ENCODE measurements at places on chromosomes 2 and 18. TPM values are rescaled to one million over a fixed set of nuclear protein-coding genes. Genes with fewer than 3 reads are reported as not detected.

The KRTCAP3 gene
- 22.5 TPM for total RNA-seq

The FZD7 gene
- total RNA-seq = 13.6 TPM

The SLC5A7 gene
- 0.81 TPM for total RNA-seq

The IL1R1 gene
- total RNA-seq = 196 TPM

The CASP8 gene
- total RNA-seq = 39.5 TPM

The WIPF1 gene
- total RNA-seq = 71.5 TPM

The TPO gene
- total RNA-seq = not detected

The GPC1 gene
- total RNA-seq = 24.8 TPM

The MYO5B gene
- 31.6 TPM for total RNA-seq

The FTCDNL1 gene
- 2.1 TPM for total RNA-seq

The GKN2 gene
- total RNA-seq = 77.2 TPM

The SCN9A gene
- 10.5 TPM for total RNA-seq

The MERTK gene
- total RNA-seq = 17.3 TPM

The DLX1 gene
- total RNA-seq = not detected

The TEKT4 gene
- not detected for total RNA-seq

The CCDC141 gene
- 25.7 TPM for total RNA-seq

The G6PC2 gene
- not detected for total RNA-seq

The COX5B gene
- total RNA-seq = 155 TPM

The IWS1 gene
- total RNA-seq = 39.3 TPM

The DSG3 gene
- 0.12 TPM for total RNA-seq

The NOTO gene
- total RNA-seq = not detected

The ZNF2 gene
- total RNA-seq = 4.7 TPM

The RALBP1 gene
- 53.3 TPM for total RNA-seq

The UGT1A5 gene
- total RNA-seq = not detected

The CFAP210 gene
- not detected for total RNA-seq

The CXCR1 gene
- 5.3 TPM for total RNA-seq

The SERPINB11 gene
- not detected for total RNA-seq

The NEU2 gene
- total RNA-seq = not detected

The GPR45 gene
- total RNA-seq = not detected

The ACMSD gene
- not detected for total RNA-seq

The NYAP2 gene
- 0.93 TPM for total RNA-seq

The REG1B gene
- total RNA-seq = not detected

The CIDEA gene
- not detected for total RNA-seq

The SP5 gene
- total RNA-seq = 2.5 TPM

The CYP27A1 gene
- total RNA-seq = 180 TPM

The COL5A2 gene
- 29.8 TPM for total RNA-seq

The CPO gene
- total RNA-seq = not detected

The MROH2A gene
- not detected for total RNA-seq

The CRACDL gene
- 33.3 TPM for total RNA-seq

The PDK1 gene
- total RNA-seq = 6.0 TPM

The NPAS2 gene
- 11.4 TPM for total RNA-seq

The ZNF385B gene
- 62.3 TPM for total RNA-seq

The MC4R gene
- total RNA-seq = not detected

The BOLL gene
- not detected for total RNA-seq

The LHCGR gene
- not detected for total RNA-seq

The SETBP1 gene
- total RNA-seq = 39.5 TPM

The ZNF892 gene
- 3.8 TPM for total RNA-seq

The ABCG5 gene
- not detected for total RNA-seq

Data from upper lobe of right lung (tissue), 1 donor.